ENCODE measurements at places on chromosomes 3 and 15.

- no peak for DNase-seq
Observed at GRCh38 chr3:143427631-143428030, 308.1 kb downstream of the CHST2 start.

DNA sequence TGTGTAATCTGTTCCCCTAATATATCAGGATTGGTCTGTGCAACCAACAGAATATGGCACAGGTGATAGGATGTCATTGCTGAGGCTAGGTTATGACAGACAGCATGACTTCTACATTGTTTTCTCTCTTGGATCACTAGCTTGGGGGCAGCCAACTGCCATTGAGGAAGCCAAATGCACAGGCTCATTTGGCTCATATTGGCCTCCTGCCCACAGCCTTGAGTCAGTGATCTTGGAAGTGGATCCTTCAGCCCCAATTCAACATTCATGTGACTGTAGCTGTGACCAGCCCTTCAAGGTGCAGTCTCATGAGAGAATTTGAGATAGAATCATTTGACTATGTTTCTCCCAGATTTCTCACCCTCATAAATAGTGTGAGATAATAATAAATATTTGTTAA, 675.6 kb downstream of the GRM7 start:
- DNase-seq, result no peak

GRCh38 chr3:28244491-28244890, 3.1 kb downstream of the CMC1 start:
- DNase-seq, result no peak

DNA sequence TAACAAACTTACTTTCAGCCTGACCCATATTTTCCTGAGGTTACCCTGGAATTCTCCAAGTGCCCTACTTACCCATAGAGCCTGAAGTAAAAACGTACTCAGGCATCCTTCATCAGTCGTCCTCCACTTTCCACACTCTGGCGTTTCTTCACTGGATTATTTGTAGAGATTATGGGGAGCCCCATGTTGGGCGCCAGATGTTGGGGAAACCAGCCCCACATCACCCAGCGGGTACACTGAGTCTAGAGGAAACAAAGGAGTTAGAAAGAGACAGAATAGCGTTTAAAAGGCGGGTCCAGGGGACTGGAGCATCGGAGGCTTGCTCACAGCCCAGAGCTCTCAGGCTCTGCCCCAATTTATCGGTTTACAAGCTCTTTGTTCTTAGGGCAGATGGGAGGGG, 9.7 kb upstream of the SLC28A2 start:
- DNase-seq, result no peak

DNA sequence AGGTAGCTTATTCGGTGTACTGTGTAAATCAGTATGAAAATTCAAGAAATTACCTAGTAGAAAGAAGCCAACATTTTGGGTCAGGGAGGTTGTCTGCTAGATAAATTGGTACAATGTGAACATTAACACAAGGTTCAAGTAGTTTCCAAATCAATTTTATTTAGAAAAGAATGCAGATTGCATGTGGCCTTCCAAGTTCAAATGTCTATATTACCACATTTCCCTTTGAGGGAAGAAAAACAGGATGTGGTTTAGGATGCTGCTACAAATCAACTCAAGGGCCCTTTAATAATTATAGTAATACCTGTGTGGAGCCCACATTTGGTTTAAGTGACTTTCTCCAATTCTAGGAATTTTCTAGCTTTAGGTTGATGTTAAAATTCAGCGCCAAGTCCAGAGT, 57.5 kb downstream of the CADPS start:
- DNase-seq, result no peak

DNA sequence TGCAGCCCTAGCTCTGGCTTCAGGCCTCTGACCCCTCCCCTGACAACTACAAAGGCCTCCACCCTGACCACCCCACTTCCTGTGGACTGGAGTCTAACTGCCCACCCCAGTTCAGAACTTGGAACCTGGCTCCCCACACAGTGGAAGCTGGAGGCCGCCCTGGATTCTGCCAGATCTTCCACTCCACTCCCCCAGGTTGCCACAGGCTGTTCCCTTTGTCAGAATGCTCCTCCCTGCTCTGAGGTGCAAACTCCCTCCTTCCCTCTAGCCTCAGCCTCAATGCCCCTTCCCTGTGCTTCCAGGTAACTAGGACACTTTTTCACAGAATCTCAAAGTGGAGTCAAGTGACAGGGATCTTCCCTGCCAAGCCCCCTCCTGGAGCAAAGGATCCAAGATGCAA, 62.8 kb upstream of the TMEM115 start:
- DNase-seq, result no peak

Measured in HuH-7.5 (cell line).